ENCODE measurements at places on chromosomes 13 and 19.

DNA sequence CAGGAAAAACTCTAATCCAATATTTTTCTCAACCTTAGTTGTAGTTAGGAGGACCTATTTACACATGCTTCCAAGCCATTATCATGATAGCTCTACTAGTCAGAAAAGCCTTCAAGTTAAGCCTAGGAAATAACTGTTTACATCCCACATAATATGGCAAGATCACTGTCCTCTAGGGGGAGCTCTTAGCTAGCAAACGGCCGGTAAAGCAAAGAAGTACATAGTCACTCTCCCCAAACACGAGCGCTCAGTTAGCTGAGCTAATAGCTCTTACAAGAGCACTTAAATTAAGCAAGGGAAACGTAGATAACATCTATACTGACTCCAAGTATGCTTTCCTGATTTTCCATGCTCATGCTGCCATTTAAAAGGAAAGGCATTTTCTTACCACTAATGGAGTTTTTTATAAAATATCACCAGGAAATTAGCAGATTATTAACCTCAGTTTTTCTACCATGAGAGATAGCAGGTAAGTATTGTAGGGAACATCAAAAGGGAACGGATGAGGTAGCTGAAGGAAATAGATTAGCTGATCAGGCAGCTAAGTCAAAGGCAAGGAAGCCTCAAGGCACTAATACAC is 100.6 kb upstream of the PABPC3 start:
- DNase-seq: peak; percentile 90

- DNase-seq: peak; percentile 54
Measured at GRCh38 chr19:19531951-19532805, 3.5 kb downstream of the YJEFN3 start.

- DNase-seq: no peak
Measured at GRCh38 chr13:36163286-36163685, 32.1 kb upstream of the DCLK1 start.

DNA sequence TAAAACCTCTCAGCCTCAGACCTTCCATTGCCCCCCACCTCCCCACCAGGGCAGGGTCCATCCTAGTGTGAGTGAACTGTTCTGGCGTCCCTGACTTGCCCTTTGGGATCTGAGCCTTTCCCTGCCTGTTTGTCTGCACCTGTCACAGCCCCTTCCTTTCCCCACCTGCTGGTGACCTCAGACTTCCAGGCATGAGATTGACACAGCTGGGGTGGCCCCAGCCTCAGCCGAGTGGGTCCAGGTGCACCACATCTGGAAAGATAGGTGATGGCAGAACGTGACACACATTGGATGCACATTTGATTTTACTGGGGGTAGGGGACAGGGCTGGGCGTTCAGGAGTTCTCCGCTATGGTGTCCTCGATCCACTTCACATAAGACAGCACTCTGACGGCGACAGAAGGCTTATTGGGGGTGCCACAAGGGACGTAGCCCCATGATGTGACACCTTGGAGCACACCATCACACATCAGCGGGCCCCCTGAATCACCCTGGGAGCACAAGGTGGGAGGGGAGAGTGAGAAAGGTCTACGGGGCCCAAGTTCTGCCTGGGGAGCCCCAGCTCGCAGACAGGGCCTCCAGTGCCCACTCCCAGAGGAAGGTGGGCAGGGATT is 4.6 kb downstream of the KLK1 start:
- DNase-seq: no peak

DNA sequence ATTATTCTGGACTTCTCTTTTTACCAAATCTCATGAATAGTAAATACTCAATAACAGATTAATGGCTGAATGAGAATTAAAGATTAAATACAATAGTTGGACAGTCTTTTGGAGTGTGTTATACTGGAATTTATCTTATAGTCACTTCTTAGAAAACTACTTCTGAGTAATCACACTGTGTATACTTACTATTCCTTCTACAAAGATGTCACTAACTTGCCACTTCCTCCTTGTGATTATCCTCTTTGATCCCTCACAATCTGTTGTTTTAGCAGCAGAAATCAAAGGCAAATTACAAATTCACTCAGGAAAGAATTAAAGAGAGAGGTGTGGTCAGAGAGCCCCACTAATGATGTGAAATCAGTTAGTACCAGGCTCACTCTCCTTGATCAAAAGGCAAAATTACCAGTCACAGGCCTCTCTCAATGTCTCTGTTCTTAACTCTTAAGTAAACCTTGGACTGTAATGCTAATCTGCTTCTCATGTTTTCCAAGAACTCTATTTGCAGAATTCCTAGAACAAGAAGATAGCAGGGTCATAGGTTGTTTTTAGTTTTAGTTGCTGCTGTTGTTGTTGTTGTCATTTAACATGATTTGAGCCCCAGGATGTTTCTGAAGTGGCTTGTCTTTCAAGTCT is 37.3 kb upstream of the FNDC3A start:
- no peak for DNase-seq

- DNase-seq: no peak
Measured at GRCh38 chr19:5396096-5396939, 55.7 kb upstream of the PTPRS start.

GRCh38 chr13:79121286-79121685 is 284.8 kb downstream of the RBM26 start:
- DNase-seq: no peak

DNA sequence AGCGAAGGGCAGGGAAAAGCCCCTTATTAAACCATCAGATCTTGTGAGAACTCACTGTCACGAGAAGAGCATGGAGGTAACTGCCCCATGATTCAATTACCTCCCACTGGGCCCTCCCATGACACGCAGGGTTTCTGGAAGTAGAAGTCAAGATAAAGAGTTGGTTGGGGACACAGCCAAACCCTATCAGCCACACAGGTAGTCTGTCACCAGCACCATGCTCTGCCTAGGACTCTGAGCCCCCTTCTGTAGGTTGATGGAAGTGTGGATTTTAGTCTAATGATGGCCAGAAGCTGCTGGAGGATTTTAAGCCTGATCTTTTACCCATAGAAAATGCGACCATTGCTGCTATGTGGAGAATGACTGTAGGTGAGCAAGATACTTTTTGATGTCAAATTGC is 60.8 kb downstream of the ARHGEF7 start:
- no peak for DNase-seq

DNA sequence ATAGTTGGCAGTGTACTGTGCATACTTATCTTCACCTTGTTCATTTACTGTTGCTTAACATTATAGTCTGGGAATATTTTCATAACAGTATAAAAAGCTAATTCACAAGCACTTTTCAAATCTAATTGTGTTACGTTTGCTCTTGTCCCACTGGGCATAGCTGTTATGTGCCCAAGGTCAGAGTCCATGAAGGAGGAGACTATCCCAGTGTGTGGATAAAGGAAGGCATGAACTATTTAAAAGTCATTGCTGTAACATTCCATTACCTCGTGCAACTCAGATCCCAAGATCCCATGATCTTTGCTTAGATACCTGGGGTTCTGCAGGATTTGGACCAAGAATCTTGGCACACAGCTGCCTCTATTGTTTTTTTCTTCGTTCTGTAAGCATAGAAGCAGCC is 35.1 kb upstream of the RFXAP start:
- no peak for DNase-seq

DNA sequence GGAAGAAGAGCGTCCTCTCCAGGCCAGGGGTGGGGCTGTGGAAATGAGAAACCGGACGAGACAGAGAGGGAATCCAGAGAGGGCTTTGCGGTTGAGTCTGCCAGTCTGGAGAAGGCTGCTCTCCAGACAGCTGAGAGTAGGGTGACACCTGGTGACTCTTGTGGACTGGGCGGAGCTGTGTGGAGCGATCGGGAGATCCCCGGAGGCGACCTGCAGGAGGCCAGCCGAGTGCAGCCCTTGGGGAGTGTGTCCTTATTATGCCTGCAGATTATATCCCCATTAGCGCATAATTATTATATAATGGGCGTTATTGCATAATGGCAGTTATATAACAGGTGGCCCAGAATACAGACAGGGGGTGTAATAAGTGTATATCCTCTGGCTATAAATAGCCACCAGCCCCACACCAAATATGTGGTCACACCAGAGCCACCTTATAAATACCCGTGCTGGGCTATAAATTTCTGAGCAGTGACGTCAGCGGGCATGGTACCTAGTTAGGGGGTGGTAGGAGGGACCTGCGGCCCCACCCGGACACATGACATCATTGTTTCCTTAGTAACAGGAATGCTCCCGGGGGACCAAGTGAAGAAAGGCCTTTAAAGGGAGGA is 41.2 kb downstream of the NFIX start:
- DNase-seq: no peak
